ENCODE measurements at places on chromosomes 1 and 21.

GRCh38 chr1:58902830-58903513 lies 119.1 kb upstream of the JUN start:
- DNase-seq: no peak

- no peak for DNase-seq
Observed at GRCh38 chr1:86821956-86822355, 92.0 kb downstream of the SELENOF start.

- DNase-seq: no peak
Observed at GRCh38 chr1:153293851-153294250, 18.9 kb downstream of the PGLYRP3 start.

DNA sequence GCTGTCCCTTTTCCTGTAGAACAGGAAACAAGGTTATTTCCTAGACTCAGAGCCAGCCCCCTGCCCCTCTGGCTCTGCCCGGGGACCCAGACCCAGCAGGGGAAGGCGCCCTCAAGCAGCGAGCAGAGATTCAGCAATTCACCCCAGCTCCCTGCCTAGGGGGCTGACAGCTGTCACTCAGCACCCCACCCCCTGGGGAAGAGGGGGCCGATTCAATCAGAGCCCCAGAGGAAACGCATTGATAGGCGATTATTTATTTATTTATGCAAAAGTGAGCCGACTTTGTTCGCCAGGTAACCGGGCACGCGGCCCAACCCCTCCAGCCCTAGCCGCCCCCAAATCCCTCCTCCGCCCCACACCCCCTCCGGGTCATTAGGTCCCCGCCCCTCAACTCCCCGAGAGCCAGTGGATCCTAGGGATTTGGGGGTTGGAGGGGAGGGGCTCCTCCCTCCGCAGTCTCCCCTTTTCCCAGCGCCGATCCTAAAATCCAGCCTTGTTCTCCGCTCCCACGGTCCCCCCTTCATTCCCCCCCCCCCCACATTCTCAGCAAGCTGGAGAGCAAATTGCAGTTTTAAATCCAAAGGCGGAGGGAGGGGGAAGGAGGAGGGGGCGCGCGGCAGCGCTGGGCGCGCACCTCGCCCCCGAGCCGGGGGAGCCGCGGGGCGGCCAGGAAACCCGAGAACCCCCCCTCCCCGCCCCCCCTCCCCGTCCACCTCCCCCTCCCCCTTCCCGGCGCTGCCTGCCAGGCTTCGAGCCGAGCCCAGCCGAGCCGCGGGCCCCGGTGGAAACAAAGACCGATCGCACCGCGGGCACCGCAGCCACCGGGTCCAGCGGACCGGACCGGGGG lies 1.3 kb downstream of the AHDC1 start:
- no peak for DNase-seq

- DNase-seq: no peak
Observed at GRCh38 chr1:37438869-37439343, 35.5 kb upstream of the ZC3H12A start.

DNA sequence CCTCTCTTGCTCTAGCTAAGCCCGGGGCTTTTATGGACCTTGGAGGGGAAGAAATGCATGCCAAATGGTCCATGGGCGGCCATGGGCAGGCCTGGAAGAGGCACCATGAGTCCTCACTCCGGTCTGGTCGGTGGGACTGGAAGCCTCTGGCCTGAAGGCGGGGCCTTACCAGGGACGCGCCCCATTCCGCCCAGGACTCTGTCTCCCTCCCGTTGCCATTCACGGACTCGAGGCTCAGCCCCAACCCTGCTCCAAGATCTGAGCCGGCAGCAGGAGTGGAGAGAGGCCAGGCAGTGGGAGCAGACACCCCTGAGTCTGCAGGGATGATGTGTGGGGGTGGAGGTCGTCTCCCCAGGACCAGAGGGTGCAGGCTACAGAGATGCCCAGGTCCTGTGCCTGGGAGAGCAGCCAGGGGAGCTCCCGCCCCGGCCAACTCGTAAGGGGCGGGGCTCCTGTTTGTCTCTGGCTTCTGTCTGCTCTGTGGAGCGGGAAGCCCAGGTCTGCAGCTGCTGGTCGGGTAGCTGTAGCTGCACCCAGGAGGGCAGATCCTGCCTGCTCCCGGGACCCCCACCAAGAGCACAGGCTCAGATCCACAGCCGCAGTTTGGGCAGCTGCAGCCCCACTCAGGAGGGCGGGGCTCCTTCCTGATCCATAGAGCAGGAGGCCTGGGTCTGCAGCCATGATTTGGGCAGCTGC lies 8.3 kb upstream of the KANK4 start:
- DNase-seq: no peak

- no peak for DNase-seq
Observed at GRCh38 chr1:21335750-21336224, 45.5 kb upstream of the ECE1 start.

All from stimulated activated CD4-positive, alpha-beta T cell treated with anti-CD3 and anti-CD28 coated beads, Interleukin-4, amount 100 ng/mL, for 4 hours (primary cell).